ENCODE measurements at places on chromosomes 13 and 19.

- no peak for DNase-seq
Measured at GRCh38 chr19:58059671-58060078, 593 bp downstream of the ZNF135 start.

- DNase-seq: no peak
Measured at GRCh38 chr19:34017024-34017423, 155.3 kb upstream of the LSM14A start.

- peak; percentile 85 for DNase-seq
Measured at GRCh38 chr19:4172861-4173473, 9.4 kb downstream of the SIRT6 start.

GRCh38 chr19:4086411-4086867, 19.7 kb upstream of the ZBTB7A start:
- no peak for DNase-seq

- no peak for DNase-seq
Measured at GRCh38 chr19:33462112-33462791, 59.3 kb downstream of the PEPD start.

- DNase-seq: no peak
Measured at GRCh38 chr13:50126263-50126992, 111.2 kb downstream of the KCNRG start.

- DNase-seq: no peak
Measured at GRCh38 chr19:51333836-51334460, 8.0 kb downstream of the VSIG10L start.

DNA sequence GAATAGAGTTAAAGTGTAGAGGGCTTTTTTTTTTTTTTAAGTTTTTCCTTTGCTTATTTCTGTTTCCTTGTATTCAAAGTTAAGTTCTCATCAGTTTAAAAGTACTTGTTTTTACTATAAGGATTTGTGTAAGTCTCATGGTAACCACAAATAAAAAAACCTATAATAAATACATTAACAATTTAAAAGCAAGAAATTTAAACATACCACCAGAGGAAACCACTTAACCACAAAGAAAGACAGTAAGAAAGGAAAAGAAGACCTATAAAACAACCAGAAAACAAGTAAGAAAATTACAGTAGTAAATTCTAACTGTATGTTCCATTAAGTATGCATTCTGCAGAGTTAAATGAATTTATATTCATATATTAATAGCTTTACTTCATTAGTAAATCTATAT, 999.1 kb upstream of the ATXN8OS start:
- no peak for DNase-seq

DNA sequence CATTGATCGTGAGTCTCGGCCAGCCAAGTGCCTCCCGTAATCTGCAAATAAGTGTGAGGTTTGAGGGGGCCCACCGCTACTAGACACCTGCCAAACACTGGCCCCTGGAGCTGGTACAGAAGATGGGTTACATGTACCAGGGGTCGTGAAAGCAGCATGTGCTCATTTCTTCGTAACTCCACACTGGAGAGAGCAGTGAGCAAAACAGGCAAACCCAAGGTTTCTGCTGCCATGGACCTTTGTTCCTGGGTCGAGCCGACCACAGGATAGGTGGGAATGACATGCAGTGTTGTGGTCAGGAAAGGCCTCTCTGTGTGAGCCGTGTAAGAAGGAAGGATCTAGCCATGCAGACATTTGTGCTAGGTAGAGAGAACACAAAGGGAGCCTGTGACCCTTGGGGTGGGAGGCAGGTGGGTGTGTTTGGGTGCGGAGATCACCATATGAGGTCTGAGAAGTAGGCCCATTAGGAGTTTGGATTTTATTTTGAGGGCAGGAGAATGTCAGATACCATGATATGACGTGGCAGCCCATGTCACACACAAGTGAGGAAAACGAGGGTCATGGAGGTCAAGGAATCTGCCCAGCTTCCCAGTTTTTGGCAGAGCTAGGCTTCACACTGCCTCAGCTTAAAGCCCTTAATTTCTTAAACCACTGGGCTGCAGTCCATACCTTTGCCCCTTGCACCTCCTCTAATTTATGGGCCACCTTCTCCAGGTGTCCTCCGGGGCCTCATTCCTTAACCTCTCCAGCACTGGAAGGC, 919 bp downstream of the GTF3A start:
- no peak for DNase-seq

DNA sequence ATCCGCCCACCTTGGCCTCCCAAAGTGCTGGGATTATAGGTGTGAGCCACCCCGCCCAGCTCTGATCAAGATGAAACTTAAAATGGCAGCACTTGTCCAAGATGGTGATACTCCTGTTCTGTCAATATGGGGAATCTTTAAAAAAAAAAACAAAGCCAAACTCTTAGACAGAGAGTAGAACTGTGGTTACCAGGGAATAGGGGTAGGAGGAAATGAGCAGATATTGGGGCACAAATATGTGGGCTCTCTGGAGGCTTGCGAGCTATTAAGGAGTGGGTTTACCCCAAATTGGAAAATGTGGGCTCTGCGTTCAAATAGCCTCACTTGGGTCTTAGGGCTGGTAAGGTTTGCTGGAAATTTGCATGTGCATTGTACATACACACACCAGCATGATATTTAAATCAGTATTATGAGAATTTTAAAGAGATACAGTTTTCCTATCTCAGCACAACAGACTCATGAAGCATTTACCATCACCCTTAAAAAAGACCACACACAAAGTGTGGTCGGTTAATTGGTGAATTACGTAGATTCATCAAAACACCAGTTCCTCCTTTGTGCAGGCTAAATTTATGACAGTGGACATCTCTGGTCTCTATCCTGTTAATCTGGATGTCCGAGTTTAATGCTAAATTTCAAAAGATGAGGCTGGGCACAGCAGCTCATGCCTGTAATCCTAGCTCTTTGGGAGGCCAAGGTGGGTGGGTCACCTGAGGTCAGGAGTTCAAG, 11.3 kb downstream of the CD70 start:
- DNase-seq: no peak

GRCh38 chr13:112669881-112670499, 19.8 kb upstream of the ATP11A start:
- DNase-seq: no peak

DNA sequence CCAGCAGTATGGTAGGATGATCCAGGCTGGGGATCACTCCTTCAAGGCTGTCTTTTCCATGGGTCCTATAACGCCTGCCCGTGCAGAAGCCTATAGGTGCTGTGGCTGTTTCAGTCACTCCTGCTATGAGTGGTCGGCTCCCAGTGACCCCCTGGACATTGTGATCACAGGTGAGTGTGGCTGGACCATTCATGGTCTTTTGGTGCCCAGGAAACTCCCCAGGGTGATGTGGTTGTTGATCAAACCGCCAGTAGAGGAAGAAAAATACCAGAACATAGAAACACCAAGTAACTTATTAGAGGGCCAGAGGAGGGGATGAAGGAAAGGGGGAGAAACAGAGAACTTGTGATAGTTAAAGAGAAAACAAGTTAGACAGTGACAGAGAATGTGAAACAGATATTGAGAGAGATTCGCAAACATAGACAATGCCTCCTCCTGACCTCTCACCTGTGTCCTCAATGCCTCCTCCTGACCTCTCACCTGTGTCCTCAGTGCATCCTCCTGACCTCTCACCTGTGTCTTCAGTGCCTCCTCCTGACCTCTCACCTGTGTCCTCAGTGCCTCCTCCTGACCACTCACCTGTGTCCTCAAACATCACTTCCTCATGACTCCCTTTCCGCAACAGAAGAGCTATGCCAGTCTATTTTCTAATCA, 19.4 kb downstream of the LAIR2 start:
- DNase-seq: no peak

DNA sequence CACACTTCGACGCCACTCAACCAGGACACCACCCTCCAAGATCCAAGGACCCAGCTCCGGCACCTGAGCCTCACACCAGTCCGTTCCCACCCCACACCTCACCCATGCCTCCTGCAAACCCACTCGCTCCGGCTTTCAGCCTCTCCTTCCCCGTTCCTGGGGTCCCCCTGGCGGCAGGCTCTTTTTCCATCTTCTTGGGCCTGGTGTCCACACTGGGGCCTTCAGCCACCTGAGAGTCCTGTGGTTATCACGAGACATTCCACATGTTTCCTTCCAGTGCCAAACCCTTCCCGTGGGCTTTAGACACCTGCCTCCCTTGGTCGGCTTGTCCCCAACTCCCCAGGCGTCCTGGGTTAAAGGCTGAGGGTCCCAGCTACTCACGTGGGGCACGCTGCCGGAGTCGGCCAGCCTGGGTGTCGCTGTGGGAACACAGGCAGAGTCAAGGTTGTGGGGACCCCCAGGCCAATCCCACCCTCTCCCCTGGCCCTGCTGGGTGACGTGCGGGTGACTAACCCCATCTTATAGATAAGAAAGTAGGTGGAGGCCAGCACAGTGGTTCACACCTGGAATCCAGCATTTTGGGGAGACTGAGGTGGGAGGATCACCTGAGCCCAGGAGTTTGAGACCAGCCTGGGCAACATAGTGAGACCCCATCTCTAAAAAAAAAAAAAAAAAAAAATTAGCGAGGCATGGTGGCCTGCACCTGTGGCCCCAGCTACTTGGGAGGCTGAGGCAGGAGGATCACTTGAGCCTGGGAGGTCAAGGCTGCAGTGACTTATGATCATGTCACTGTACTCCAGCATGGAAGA, 1.9 kb downstream of the JSRP1 start:
- DNase-seq: no peak

GRCh38 chr19:18886972-18887371, 9.0 kb downstream of the CERS1 start:
- DNase-seq: no peak

- no peak for DNase-seq
Measured at GRCh38 chr19:43779147-43779819, 1.5 kb downstream of the KCNN4 start.

DNA sequence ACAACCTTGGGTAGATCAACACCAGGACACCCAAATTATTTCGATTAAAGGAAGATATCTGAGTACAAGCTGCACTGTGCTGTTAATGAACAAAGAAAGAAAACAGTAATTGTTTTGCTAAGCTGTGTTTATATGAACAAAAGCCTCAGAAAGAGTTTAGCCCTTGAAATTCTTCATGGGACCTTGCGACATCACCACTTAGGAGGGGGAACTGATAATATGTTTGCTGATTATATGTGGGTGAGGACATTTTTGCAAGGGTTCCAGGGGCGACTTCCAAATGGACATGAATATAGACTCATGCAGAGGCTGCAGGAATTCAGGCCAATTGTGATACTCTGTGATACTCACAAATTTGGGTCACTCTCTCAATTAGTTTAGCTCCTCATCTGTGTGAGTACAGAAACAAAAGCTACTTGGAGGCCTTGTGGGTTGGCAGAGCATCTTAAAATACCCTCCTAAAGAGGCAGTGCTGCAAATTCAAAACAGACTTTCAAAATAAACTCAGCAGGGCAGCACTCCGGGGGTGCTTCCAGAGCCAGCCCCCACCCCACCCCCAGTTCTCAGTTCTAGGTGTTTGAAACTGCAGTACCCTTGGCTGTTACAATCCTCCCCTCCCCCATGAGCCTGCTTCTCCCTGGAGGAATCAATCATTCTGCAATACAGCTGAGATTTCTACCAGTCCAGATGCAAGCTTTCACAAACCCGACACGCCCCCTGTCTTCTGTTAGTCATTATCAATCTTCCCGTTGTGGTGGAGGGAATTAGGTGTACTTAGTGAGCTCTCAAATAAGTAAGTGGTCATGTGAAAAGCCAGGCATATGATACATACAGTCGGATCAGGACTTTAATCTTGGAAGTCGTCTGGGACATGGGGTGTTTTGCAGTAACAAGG, 97.0 kb upstream of the MBNL2 start:
- DNase-seq: peak; percentile 61

DNA sequence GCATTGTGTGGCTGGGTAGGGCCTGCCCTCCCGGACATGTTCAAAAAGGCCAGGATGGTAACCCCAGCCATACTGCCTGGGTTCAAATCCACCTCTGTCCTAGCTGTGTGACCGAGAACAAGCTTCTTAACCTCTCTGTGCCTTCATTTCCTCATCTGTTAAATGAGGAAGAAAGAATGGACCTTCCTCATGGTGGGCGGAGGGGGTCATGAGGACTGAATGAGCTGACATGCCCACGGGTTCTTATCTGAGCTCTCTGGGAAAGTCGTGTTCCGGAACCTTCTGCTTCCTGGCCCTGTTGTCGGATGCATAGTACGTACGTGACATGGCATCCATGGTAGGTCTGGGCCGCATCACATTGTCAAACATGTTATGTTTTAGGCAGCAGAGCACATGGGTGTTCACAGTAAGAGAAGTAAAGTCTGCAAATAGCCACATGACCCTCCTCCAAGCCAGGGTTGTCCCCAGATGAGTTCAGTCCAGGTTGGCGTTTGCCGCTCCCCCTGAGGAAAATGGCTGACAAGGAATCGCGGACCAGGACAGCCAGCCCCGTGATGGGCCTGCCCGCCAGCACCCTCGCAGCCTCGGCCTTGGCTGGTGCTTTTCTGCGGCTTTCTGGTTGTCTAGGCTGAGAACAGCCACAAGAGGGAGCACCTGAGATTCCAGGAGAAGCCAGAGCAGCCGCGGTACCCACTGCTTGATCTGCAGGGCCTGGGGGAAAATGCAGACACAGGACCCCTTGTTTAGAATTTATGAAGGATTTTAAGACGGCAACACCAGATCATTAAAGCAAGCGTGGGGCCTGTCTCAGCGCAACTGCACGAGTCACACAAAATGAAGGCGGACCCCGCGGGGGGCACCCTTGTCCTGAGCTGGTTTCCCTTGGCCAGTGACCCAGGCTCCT, 2.4 kb upstream of the NTN5 start:
- peak; percentile 91 for DNase-seq

GRCh38 chr13:31627097-31627845, 112.1 kb upstream of the RXFP2 start:
- DNase-seq: no peak

DNA sequence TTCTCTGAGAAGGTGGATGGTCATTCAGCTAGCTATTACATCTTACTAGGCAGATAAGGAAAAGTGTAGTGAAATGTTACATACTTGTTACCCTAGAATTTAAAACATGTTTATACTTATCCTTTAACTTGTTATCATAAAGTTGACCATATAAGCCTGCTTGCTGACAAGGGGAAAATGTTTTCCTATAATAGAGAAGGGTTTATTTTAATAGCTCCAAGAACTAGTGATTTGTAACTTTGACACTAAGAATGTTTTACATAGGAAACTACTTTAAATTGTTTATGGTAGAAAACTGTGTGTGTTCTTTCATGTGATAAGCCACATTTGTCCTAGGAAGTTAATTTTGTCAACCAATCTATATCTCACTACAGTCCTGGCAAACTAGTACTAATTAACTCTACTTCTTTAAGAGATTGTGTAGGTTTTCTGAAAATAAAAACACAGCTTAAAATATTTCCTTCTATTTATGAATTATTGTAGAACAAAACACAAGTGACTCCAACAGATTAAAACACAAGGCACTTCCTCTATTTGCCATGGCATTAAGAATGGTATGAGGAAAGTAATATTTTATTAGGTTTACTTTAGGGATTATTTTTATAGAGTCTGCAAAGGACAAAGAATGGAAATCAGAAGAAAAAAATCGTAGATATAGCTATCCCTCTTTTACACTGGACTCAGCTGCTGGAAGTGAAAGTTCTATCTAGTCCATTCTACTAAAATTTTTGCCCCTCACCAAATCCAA, 233.3 kb upstream of the NBEA start:
- DNase-seq: no peak

GRCh38 chr19:48624067-48624594, 4.8 kb downstream of the SPHK2 start:
- peak; percentile 100 for DNase-seq

All from HAP-1 (cell line).